ENCODE measurements at places on chromosomes 6 and 20.

GRCh38 chr20:49045440-49046086 is 549 bp upstream of the CSE1L start:
- no peak for DNase-seq

GRCh38 chr20:3888622-3889488 is at the start of gene PANK2:
Gene PANK2, plus strand, starts transcription at chr20:3889387.
- peak; percentile 91 for DNase-seq

GRCh38 chr20:31593221-31594001 is 11.7 kb upstream of the ID1 start:
- DNase-seq, result no peak

- no peak for DNase-seq
Measured at GRCh38 chr6:11770546-11771466, 7.8 kb downstream of the ADTRP start.

DNA sequence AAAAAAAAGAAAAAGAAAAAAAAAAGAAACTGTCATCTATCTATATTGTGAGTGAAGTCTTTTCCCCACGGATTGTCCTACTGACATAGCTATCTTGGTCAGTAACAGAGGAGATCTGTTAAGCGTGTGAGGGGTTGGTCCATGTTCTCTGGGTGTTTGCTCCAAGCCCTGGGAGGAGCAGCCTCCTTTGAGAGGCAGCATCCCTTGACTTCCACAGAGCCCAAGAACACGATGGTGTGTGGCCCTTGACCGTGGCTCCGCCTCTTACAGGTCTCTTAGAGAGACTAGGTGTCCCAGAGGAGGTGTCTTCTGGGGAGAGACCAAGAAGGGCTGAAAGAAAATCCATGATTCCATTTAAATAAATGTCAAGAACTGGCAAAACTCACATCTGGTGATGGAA is 60.1 kb upstream of the GTSF1L start:
- no peak for DNase-seq

GRCh38 chr6:107822176-107823046 is 1.7 kb downstream of the SCML4 start:
- DNase-seq, result no peak

DNA sequence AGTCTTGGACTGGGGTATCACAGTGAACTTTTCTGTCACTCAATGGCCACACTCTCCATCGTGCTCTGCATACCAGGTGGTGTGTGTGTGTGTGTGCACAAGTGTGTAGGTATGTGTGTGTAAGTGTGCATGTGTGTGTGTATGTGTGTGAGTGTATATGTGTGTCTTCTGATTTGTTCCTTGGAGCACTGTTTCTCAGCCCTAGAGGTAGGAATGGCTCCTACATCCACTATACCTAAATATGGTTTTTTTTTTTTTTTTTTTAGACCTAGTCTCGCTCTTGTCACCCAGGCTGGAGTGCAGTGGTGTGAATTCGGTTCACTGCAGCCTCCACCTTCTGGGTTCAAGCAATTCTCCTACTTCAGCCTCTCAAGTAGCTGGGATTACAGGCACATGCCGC is 236.6 kb downstream of the PHF3 start:
- DNase-seq, result no peak

- DNase-seq, result no peak
Measured at GRCh38 chr20:61044499-61044898, 207.6 kb upstream of the CDH4 start.

DNA sequence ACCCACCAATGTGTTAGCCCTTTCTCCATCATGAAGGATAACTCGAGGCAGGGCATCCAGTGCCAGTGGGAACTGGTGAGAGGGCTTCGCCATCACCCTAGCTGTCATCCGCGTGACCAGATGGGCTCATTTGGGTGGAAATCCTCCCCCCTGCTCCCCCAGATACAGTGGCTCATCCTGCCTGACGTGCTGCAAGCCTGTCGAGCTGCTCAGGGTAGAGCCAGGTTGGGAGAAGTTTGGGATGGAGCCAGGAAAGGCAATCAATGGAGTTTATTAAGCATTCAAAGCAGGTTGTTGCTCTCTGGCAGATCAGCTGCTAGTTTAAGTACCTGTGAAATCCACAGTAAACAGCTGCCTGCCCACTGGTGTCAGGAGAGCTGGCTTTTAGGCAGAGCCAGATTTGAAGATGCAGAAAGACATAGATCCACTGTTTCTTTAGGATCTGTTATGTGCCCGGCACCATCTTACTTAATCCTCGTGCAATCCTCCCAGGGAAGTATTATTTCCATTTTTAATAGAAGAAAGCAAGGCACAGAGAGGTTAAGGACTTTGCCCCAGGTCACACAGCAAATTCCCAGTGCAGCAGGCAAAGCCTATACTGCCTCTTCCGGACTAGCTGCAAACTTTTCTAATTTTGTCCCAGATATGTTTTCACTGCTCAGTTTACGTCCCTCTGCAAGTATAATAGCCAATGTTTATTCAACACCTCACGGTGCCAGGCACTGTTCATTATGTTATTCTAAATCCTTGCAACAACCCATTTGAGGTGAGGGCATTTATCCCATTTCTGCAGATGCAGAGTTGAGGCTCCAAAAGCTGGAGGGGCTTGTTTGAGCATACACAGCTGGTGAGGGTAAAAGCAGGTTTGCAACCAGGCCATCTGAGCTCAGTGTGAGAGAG is 54.1 kb upstream of the KCNG1 start:
- DNase-seq, result no peak
